ENCODE measurements at places on chromosomes 2 and 18.

- DNase-seq: no peak
Measured at GRCh38 chr2:230706966-230707365, 5.7 kb upstream of the CAB39 start.

GRCh38 chr2:8592736-8593135, 89.1 kb upstream of the ID2 start:
- no peak for DNase-seq

DNA sequence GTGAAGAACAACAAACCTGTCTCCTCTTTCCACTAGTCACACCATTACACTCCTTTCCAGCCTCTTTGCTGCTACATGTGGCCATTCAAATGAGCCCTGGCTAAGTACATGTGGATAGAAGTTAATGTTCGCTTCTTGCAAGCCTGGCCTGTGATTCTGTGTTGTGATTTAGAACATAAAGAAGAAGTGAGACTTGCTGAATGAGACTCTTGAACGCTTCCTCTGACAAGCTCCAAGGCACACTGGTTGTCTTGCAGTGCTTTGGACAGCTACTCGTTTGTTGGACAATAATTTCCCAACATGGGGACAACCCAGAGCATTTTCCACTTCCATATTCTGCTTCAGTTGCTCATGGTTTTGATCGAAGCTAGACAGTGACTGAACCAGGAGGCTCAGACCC, 57.3 kb downstream of the CCDC74A start:
- no peak for DNase-seq

DNA sequence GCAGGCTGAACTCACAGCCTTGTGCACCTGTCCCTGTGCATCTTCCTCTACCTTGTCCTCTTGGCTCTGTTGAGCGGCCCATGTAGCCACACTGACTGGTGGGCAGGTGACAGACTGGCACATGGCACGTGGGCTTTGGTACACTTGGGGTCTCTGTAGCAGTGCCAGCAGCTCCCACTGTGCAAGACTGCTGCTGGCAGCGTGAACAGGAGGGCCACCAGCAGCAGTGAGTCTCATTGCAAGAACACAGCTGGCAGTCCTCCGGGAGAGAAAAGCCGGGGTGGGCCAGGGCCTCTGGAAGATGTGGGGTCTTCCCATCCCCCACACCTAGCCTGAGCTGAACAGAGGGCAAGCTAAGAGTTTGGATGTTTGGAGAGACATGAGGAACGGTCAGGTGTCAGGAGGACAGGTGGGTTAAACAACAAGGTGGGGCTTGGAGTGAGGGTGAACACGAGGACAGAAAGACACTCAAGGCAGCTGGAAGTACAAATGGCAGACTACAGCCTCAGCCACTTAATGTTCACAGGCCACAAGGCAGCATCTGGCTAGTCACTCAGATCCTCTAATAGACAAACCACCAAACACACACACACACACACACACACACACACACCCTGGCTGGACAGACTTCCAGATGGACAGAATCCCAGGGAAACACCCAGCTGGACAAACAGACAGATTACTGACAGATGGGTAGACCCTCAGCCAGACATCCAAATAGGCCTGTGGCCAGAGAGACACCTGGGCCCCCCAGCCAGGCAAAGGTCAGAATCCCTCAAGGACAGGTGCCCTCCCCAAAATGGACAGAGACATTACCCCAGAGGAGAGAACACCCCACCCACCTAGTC, 2.3 kb upstream of the PTPN18 start:
- peak; percentile 22 for DNase-seq

DNA sequence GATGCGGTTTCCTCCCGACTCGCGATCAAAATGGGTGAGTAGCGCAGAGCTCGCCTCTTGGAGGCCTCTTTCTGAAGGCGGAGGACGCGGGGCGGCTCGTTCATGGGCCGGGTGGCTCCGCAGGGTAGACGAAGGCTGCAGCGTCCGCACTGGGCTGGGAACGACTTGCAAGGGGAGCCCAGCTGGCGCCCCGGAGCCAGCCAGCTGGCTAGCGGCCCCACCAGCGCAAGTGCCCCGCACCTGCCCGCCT, 328 bp upstream of the PASK start:
- no peak for DNase-seq

GRCh38 chr2:69790601-69790959, 38.9 kb upstream of the GMCL1 start:
- DNase-seq: no peak

DNA sequence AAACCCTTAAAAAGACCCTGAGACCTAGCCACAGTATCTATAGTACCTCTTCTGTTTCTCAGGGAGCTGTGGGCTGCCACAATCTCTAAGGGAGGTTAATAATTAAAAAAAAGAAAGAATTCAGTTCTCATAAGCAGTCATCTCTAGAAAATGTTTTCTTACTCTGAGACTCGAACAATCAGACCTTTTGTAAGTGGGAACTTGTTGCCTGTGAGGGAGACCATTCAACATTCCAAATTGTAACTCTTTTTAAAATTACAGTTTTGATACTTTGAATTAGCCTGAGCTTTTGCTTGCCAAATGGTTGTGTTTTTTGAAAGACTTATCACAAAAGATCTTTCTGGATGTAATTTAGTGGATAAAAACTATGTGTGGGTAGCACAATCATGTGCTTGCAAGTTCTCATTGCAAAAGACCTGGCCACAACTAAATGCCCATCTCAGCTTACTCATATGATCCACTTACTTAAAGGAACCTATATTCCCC, 33.3 kb downstream of the IL1R2 start:
- DNase-seq: peak; percentile 40

GRCh38 chr2:112010751-112011150, 44.3 kb upstream of the TMEM87B start:
- DNase-seq: no peak

GRCh38 chr2:240219208-240219890, 78.9 kb upstream of the OTOS start:
- DNase-seq: no peak

DNA sequence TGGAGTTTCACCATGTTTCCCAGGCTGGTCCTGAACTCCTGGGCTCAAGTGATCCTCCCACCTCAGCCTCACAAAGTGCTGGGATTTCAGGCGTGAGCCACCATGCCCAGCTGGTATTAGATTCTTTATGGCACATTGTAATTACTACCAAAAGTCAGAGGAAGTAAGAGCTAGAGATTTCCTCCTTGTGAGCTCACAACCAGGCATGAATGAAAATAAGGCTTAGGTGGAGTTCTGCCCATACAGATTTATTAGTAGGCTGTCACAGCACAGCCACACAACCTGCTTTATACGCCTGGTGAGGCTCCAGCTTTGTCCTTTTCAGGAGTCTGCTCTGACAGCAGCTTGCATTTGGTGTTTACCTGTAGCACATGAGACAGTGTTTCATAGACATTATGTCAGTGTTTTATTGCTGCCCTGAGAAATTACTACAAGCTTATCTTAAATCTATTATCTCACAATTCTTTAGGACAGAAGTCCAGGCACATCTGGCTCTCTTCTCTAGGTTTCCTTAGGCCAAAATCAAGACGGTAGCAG, 156.6 kb downstream of the TANC1 start:
- no peak for DNase-seq

DNA sequence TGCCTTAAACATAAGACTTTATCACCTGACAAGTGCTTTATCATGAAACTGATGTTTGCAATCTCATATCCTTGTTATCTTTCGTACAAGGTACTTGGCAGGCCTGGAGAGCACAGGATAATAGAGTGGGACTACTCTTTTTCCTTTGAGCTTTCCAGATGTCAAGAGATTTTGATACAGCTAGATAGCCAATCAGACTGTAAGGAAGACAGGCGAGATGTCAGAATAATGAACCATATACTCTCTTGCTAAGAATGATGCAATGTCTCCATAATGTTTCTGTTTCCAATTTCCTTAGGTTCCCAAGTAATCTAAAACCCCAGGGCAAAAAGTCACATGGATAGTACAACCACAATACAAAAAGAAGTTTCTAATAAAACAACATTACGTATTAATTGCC, 313.1 kb downstream of the PDE11A start:
- no peak for DNase-seq

All from mesenchymal stem cell (in vitro differentiated cells and primary cell).